ENCODE measurements at places on chromosomes 6 and 20.

DNA sequence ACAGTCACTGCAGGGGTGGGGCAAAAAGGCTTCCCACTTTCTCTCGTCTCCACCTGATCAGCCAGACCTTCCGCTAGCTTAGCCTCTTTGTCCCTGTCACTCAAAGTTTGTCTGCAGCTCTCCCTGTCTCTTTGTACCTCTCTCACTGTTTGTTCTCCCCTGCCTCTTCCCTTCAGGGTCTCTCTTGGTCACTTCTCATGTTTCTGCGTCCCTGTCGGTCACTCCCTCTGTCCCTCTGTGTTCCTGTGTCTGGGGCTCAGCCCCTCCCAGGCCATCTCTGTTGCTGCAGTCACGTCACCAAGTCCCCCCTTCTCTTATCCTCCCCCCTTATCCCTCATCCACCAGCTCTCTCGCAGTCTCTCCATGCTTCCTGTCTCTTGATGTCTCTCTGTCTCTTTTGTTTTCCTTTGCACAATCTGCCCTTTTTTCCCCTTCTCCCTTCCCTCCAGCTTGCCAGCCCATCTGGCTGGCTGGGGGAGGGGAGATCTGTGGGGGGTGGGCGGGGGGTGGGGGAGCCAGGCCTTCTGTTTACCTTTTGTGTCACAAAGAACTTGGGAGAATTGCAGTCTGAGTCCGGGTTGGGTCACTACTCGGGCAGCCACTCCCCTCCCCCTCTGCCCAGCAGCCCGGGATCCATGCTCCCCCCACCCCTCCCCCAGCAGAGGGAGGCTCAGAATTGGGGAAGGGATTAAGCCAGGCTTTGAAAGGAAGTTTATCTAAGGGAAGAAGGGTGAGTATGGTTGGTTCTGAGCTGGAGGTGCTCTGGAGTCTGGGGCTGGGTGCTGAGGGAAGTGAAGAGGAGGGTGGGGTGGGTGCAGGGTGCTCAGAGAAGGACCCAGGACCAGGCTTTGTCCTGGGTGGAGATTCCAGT, 32.3 kb downstream of the FOXP4 start:
- DNase-seq = no peak

- DNase-seq = no peak
Measured at GRCh38 chr6:4802312-4802935, 26.2 kb downstream of the CDYL start.

DNA sequence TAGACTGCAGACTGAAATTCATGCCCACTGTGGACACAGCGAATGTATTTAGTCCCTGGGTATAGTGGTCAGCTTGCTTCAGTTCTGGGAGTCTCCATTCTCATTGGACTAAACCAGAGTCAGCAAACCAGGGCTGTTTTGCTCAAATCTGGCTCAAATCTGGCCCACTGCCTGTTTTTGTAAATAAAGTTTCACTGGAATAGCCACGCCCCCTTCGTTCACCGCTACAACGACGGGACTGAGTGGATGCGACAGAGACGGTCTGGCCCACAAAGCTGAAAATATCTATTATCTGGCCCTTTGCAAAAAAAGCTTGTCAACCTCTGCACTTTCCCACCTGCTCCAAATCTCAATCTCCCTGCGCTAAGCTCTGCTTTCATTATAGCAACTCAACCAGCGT, 135.4 kb downstream of the BMP7 start:
- DNase-seq = no peak

GRCh38 chr20:9928955-9929354, 90.1 kb upstream of the PAK5 start:
- DNase-seq = no peak

DNA sequence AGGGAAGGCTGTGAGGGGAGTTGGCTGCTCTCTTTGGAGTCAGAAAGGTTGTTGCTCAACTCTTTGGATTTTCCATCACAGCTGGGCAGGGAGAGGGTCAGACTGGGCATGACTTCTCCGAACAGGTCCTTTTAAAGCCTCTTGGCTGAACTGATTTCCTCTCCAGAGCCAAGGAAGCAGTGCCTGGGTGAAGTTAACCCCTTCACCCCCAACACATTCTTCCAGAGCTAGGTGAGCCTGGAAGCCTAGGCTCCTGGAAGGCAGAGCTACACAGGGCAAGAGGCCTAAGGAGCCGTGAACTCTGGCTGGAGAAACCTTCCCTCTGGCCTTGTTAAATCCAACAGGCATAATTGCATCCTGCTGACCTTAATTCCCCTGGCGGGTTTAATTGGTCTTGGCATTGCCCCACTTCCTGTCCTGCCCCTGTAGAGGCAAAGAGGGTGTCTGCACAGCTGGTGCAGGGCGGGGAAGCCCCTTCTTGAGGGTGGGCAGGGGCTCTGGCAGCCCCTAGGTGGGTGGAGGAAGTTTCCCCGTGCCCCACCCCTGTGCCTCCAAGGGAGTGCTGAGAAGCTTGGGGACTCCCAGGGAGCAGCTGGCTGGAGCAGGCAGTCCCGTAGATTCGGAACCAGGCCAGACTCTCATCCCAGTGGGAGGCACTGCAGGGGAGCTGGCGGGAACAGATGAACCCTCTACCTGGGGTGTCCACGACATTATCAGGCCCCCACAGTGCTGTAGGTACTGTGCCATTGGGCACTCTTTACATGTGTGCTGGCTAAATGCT, 3.6 kb upstream of the MYLK2 start:
- DNase-seq = no peak

- DNase-seq = no peak
Measured at GRCh38 chr6:3798055-3798919, 46.8 kb upstream of the PXDC1 start.

DNA sequence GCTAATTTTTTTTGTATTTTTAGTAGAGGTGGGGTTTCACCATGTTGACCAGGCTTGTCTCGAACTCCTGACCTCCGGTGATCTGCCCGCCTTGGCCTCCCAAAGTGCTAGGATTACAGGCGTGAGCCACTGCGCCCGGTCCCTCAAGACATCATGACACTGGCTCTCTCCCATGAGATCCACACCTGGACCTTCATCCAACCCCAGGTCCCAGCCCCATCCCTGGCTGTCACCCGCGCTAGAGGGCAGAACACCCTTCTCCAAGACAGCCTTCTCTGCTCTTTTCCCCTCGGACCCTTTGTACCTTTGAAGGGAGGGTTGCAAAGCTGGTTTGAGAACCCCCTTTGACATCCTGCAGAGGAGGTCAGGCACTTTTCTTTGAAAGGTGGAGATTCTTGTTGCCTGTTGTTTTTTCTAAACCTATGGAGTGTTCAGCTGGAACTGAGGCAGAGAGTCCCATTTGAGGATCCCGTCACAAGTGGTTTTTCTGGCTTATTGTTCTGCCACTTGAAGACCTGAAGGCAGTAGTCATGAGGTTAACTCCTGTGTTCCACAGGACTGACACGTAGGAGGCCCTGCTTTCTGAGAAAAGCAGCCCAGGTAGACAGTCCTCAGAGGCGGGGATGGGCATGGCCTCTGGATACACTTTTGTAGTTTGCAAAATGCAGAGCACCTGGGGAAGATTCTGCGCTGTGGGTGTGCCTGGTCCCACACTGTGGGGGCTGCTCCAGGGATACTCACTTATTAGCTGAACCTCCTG, 171.1 kb upstream of the SNX9 start:
- no peak for DNase-seq

GRCh38 chr20:12531626-12532025, 477.1 kb upstream of the SPTLC3 start:
- DNase-seq = no peak

GRCh38 chr6:163165922-163166321, 248.6 kb upstream of the QKI start:
- DNase-seq = no peak

- DNase-seq = no peak
Measured at GRCh38 chr20:4011226-4011975, 4.0 kb downstream of the RNF24 start.

- DNase-seq = no peak
Measured at GRCh38 chr6:63816982-63817436, 181.4 kb downstream of the PHF3 start.

DNA sequence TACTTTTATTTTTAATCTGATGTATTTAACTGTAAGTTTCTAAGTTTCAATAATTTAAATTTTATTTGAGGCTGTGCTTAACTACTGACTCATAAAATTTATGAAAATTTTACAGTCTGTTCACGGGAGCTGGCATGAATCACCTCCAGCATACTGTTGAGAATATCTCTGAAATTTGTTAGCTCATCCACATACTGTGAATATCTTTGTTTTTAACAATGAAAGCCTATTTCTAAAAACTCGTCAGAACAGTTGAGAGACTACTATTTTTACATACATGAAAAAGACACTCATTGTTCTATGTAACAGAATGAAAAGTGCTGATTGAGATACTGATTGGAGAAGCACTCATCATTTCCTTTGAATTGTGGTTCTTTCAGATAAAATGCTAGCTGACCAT, 749.3 kb downstream of the TENT5A start:
- no peak for DNase-seq

DNA sequence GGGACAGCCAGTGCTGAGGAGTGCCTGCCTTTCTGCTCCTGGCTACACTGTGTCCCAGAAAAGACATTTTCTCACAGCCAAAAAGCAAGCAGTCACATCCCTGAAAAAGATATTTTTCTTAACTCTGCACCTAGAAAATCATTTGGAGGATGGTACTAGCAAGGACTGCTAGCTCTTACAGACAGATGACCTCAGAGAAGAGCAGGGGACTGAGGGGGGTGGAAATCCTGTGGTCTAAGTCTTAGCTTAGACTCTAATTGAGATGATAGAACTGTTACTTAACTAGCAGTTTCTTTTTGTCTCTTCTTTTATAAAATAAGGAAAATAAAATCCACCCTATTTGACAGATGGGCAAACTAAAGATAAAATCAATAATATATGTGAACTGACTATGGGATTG, 152.8 kb downstream of the TMEM200A start:
- DNase-seq = no peak

GRCh38 chr6:79261666-79262065, 27.2 kb upstream of the HMGN3 start:
- DNase-seq = no peak

GRCh38 chr20:50292591-50293283, 102.1 kb downstream of the CEBPB start:
- DNase-seq = peak; percentile 92

DNA sequence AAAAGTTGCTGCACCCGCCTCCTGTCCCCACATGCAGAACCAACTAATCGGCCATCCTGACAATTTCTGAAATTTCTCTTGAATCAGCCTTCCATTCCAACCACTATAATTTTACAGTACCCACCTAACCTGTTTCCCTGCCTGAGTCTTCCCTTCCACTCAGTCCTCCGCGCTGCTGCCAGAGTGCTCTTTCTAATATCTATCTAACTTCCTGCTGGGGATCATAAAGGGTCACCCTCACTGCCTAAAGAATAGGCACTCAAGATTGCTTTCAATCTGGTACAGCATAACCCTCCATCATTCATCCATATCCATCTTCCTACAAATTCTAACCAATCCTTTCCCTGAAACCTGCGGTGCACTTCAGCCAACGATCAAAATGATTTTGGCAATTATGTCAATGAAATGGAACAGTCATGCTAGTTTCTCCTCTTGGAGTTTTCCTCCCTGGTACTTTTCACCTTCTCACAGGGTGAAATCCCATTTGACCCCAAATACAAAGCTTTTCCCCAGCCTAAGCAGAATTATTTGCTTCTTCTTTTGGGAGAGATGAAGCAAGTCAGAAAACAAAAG, 117.5 kb upstream of the BEND6 start:
- no peak for DNase-seq

- DNase-seq = peak; percentile 33
Measured at GRCh38 chr6:73309785-73310502, 44.1 kb downstream of the DPPA5 start.

DNA sequence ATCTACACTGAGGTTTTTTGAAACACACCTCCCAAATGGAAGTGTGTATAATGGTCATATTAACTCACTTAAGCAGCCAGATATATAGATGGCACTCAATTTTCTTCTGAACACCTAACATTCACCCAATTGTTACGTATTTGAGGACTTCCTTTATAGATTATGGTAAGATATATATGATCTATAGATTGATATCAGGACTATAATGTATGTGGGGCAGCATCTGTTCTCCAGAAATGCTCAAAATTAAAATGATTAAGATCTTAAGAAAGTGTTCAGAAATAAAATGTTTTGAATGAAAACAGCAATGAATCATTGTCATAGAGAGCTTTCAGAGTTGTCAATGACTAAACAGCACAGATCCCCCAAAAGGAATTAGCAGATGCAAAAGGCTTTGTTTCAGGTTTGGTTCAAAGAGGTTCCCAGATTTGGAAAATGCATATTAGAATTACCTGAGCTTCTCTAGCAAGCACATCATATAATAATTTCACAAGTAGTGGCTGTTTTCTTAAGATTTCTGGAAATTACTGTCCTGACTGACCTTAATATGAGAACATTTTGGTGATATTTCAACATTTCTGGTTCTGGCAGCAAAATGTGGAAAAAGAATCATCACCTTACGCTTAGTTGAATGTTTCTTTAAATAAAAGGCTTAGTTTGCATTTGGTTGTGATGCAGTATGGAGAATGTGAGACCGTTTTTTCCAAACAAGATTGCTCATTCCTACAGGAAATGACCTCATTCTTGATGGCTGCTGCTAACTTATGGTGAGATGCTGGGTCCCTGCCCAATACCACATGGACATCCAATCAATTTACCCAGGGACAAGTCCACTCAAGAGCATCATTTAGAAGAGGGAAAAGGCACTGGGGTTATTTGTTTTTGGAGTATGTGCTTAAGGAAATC, 31.5 kb downstream of the TRAF3IP2 start:
- DNase-seq = peak; percentile 88

GRCh38 chr6:34276881-34277762, 28.3 kb upstream of the SMIM29 start:
- no peak for DNase-seq

DNA sequence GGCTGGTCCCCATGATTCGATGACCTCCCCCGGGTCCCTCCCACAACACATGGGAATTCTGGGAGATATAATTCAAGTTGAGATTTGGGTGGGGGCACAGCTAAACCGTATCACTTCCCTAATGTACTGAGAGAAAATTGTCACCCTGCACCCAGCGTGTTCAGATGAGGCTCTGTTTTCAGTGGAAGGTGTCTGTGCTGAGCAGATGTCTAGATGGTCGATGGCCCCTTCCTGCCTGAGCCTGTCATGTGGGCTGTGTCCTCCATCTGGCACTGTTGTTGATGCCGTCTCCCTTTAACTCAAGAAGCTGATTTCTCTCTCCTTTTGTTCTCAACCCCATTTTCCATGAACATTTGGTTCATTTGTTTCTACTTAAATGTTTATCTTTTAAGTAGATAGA, 37.0 kb downstream of the TMEM181 start:
- DNase-seq = no peak

DNA sequence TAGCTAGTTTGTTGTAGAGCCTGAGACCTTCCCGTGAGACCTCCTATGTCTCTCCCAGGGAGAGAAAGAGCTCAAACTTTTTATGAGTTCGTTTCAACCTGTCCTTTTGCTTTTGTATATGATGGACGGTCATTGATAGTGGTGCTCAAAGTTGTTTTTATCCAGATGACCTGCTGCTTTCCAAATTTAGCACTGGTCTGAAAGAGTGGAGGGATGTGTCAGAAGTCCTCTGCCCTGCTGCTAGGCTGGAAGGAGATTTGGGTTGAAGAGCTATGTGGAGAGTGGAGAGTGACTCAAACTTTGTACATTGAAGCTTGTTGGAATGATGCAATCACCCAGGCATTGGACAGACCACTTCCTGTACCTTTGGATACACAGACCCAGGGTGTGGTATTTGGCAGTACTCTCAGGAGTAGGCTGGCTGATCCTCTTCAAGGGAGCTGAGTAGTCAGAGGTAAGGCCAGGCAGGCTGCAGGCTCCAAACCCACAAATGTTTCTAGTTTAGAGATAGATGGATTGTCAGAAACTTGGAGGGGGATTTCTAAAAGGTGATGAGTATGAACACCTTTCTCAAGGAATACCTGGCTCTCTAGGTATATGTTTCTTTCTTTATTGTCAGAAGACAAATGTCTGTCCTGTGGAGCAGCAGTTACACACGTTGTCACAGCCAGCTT, 49.4 kb upstream of the RREB1 start:
- DNase-seq = peak; percentile 85

- no peak for DNase-seq
Measured at GRCh38 chr20:40335437-40335836, 353.6 kb downstream of the MAFB start.
